ENCODE measurements at places on chromosomes 1 and 21.

- DNase-seq = no peak
Measured at GRCh38 chr21:29827236-29827635, 112.6 kb downstream of the GRIK1 start.

GRCh38 chr1:178682429-178682828 is 42.6 kb upstream of the RALGPS2 start:
- DNase-seq = no peak

DNA sequence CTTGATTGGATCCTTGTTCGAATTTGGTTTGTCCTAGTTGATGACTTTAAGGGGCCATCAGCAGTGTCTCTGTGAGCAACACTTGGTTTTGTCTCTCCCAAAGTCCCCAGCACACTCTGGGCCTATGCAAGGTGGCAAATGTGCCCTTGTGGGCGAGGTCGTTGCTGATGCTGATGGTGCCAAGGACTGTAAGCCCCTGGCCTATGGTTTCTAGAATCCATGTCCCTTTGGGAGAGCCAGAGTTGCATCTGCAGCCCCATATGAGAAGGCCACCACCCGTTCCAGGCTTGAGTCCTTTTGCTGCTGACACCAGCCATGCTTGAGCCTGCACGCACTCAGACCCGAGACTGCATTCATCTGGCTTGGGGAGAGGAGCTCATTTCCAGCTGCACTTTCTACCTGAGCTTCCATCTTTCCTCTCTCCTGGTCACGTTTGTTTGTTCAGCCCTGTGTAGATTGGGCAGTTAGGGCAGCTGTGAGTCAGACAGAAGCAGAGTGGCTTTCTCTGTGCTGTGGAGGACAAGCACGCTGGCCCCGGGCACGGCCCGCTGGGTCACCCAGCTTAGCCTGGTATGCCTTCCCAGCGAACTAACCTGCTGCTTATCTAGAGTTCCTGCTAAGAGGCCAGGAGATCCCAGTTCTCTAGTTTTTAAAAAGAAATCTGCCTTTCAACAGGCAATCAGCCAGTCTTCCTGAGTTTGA is 52.1 kb upstream of the CSF3R start:
- no peak for DNase-seq

GRCh38 chr1:59215766-59216291 is 81.1 kb upstream of the FGGY start:
- DNase-seq = no peak

GRCh38 chr1:57882072-57882471 is 458.2 kb upstream of the DAB1 start:
- DNase-seq = no peak

GRCh38 chr1:212816567-212817278 is 25.0 kb downstream of the TATDN3 start:
- no peak for DNase-seq

- no peak for DNase-seq
Measured at GRCh38 chr1:184197831-184198230, 146.3 kb downstream of the TSEN15 start.

- DNase-seq = no peak
Measured at GRCh38 chr1:89555550-89555949, 30.9 kb downstream of the LRRC8B start.

DNA sequence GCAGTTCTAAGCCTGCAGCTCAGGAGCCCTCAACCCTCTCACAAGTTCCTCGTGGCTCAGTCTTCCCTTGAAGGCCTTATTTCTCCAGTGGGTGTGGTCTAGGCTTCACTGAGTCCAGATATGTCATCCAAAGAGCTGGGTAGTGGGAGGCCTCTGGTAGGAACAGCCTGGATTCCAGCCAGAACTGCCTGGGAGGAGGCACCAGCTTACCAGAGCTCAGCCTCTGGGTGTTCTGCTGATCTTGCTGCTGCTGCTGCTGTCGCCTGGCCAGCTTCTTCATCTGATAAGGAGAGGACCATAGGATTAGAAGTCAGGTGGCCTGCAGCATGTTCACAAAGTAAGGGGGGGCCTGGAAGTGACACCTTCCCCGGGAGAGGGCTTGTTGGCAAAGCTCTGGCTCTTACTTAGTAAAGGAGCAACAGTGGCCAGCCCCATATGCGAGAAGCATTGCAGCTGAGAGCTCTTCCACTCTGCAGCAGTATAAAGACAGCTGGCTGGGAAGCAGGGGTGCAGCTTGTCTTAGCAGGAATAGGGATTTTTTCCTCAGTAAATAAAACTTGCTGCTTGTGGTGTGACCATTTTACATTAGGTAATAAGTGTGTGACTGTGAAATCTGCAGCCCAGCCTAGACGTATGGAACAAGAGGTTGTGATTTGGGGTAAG is 148.5 kb downstream of the LMX1A start:
- no peak for DNase-seq

DNA sequence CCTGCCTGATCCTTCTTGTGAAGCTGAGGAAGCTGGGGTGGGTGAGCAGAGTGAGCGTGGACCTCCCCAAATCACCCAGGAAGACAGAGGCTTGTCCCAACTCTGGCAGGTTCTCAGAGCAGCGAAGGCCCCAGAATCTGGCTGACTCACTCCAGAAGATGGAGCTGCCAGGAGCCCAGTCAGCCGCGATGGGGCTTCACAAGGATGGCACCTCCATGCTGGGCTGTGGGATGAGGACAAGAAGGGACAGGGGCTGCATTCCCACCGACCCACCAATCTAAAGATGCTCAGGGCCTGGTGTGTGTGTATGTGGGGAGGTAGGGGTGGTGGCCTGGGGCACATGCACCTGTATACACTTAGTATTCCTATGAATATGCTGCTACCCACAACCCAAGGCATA is 52.9 kb downstream of the ATP1A1 start:
- DNase-seq = no peak

GRCh38 chr1:38142606-38143005 is 96.0 kb upstream of the POU3F1 start:
- DNase-seq = no peak

- DNase-seq = no peak
Measured at GRCh38 chr1:26109229-26110164, 2.1 kb upstream of the PDIK1L start.

- DNase-seq = no peak
Measured at GRCh38 chr1:172815740-172816139, 156.8 kb downstream of the FASLG start.

DNA sequence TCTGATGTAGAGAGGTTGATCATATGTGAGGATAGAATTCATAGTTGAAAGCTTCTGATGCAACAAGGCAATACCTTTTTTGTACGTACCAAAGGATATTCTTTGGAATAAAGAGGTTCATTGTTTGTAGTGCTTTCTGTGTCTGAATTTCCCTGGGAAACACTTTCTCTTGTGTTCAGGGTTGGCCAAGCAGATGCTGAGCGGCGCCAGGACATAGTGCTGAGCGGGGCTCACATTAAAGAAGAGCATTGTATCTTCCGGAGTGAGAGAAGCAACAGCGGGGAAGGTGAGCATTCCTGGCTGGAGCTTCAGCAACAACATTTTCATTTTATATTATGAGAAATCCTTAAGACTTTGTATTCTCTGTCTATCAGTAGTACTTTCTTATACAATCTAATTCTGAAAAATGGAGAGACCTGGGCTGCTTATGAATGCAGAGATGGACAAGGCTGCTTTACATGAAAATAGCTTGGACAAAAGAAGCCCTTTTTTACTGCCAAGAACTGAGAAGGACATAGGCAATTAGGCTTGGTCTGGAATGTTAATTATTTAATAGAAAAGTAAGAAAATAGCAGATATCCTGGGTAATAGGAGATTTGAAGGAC is 85.2 kb downstream of the KIF1B start:
- no peak for DNase-seq

Data from activated T-helper 9 cell treated with anti-CD3 and anti-CD28 coated beads, Interleukin-2, amount 50 U/mL, for 16 hours (primary cell).